Esophagus squamous epithelium (tissue), 5 donors: ENCODE measurements at places on chromosomes 4 and X.
A peak's percentile ranks its signal among the peaks of the same experiment; 100 is the strongest.

DNA sequence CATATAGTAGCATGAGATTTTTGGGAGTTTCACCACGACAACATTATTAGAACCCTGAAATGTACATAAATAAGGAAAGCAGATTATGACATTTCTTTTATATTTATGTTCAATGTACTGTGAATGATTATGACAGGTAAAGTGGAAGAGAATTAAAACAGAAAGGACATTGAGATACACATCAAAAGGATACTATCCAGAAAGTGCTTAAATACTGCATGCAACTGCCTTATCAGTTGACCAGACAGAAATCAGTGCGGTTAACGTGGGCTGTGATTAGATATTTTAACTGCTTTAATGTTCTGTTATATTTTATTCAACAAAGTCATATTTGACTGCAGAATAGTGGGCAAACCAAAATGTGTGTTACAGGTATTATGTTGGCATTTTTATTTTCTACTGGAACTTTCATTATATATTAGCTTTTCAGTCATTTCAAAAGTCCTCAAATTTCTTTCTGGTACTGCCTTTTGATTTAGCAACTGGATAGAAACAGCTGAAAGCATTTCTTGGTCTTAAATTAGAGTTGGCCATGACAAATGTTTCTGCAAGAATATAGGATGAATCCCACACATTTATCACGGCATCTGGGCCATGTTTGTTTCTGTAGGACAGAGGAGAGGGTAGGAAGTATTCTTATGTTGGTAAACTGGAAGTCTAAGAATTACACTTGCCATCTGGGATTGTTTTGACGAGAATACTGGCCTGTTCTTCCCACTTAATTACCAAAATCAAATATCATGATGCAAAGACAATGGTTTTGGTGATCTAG lies 255.2 kb downstream of the SLC39A8 start:
- no peaks in the 10 kb centered on the region for H3K36me3 ChIP-seq
- DNase-seq = no peak
- no peak overlapping the region for H3K4me3 ChIP-seq
- H3K4me1 ChIP-seq = no peaks in the 10 kb centered on the region
- no peak overlapping the region for H3K27ac ChIP-seq

DNA sequence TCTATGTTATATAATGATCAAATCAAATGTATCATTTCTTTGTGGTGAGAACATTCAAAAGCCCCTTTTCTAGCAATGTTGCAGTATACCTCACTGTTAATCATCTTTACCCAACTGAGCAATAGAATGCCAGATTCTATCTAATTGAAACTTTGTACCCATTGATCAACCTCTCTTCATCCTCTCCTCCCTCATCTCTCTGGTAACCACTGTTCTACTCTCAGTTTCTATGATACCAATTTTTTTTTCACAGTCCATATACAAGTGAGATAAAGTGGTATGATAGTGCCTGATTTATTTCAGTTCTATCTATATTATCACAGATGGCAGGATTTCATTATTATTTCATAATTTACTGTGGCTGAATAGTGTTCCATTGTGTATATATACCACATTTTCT lies 209.8 kb downstream of the SPCS3 start:
- H3K27ac ChIP-seq = no peak overlapping the region
- no peaks in the 10 kb centered on the region for H3K27me3 ChIP-seq
- no peak overlapping the region for H3K4me3 ChIP-seq
- DNase-seq = no peak
- H3K4me1 ChIP-seq = no peaks in the 10 kb centered on the region

GRCh38 chr4:181569553-181569952 lies 673.6 kb upstream of the TENM3 start:
- DNase-seq = no peak
- H3K4me1 ChIP-seq = no peaks in the 10 kb centered on the region
- H3K4me3 ChIP-seq = no peak overlapping the region
- H3K36me3 ChIP-seq = no peaks in the 10 kb centered on the region

DNA sequence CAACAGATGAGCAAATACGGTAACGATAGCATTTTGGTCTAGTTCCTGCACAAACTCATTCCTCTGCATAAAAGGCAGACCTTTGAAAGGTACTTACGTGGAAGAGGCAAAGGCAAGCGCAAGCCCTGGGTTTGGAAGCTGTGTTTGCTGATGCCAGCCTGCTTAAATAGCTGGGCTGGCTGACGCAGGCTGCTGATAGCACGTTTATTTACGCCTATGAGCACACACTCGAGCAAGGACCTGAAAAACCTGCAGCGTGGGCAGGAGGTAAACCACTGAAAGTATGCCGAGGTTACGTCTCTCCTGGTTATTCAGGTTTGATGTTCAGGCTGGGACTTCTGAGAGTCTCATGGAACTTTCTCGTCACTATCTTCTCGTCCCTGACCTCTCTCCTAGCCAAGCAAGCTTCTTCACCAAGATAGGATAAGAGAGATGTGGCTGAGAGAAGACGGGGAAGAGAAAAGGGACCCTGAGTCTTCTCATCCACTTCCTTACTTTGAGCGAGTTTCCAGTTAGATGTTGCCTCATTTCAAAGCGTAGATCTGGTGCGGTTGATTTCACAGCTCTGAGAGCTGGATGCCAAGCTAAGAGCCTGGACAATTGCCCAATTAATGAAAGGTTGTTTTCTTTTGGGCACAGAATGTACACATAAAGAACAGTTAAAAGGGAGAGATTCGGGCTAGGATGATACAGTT lies at the start of gene HOPX:
Gene HOPX (minus strand): TSS at position 139 of the 695 bp plus-strand sequence. CDS start 23,480 bp downstream, outside the sequence.
- peak within 1 kb of the TSS; percentile 72 for H3K27ac ChIP-seq
- no peaks in the 10 kb centered on the region for H3K27me3 ChIP-seq
- no peak for DNase-seq
- H3K4me3 ChIP-seq = peak within 1 kb of the TSS; percentile 16

DNA sequence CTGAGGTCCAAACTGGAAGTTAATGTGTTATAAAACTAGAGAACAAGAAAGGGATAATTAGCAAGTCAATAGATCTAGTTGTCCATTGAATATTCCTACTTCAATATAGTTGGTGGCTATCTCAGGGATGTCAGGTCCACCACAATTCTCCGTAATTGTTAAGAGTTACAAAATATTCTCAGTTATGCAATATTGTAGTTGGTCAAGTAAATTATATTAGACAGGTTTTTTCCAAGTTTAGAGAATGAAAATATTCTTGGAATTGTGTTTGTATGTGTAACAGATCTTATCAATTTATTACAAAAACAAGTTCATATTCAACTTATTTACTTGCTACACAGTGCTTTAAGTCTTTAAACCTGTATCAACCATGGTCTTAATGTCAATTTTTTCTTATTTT lies 547.4 kb downstream of the SPRY1 start:
- H3K4me3 ChIP-seq = no peak overlapping the region
- H3K27ac ChIP-seq = no peak overlapping the region
- H3K27me3 ChIP-seq = no peaks in the 10 kb centered on the region

GRCh38 chr4:163665521-163666331 lies 171.2 kb downstream of the TMA16 start:
- no peak overlapping the region for H3K27ac ChIP-seq
- H3K4me1 ChIP-seq = no peaks in the 10 kb centered on the region
- no peak for DNase-seq
- H3K4me3 ChIP-seq = no peak overlapping the region
- H3K36me3 ChIP-seq = no peaks in the 10 kb centered on the region

DNA sequence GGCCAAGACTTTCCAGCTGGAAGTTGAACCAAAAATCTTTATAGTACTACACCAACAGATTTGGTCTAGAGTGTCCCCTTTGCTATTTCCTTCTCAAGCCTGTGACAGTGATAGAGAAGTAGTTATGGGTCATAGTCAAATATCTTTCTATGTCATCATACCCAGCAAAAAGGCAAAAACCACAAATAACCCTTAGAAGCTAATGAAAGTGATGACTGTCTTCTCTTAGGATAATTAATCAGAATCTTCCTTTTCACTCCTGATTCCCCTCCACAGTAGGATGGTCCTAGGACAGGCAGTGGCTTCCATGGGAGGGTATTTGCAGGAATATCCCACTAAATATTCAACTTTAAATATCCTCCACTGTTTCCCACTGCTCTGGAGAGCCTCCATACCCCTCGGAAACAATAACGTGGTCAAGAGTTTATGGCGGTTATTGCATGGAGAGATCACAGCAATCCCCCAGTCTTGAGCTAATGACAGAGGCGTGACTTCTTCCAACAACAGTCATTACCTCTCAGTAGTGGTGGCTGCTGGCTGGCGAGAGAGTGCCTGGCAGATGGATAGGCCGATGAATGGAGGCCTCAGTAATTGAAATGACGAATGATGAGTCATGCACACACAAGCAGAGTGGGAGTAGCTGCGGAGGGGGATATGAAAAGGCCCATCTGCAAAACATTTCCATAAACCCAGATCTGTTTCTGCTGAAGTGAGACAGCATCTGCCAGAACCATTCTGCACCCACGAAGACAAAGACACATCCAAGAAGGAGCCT lies 154.9 kb downstream of the STK32B start:
- peak overlapping the region; percentile 63 for H3K27ac ChIP-seq
- DNase-seq = no peak
- H3K27me3 ChIP-seq = no peaks in the 10 kb centered on the region
- H3K4me1 ChIP-seq = no peaks in the 10 kb centered on the region
- no peak overlapping the region for H3K4me3 ChIP-seq

DNA sequence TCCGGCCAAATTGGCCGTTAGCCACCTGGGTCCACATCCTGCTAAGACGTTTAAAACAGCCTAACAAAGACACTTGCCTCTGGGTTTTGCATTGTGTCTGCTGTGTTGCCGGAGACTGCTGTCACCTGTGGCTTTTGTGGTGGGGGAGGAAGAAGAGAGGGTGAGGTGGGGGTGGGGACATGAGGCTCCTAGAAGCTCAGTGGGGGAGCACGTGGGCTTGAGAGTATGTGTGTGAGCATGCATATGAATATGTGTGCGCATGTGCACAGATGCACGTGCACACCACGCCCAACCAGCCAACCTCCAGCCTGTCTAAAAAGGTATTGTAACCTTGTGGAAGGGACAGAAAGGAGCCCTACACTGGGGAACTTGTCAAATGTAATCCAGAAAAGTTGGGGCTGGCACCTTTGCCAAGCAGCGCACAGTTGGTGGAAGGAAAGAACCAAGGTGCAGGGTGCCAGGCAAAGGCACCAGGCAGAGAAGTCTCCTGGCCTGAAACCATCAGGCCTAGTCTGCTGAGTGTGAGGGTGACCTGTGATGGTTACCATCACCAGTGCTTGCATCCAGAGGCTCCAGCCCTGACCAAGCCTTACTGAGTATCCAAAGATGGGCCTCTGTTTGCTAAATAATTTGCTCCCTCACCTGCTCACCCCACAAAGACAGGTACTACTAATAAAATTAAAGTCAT lies 10.1 kb upstream of the SASH3 start:
- no peak overlapping the region for H3K4me3 ChIP-seq
- H3K36me3 ChIP-seq = no peaks in the 10 kb centered on the region
- peak; percentile 7 for DNase-seq
- no peaks in the 10 kb centered on the region for H3K4me1 ChIP-seq
- no peaks in the 10 kb centered on the region for H3K27me3 ChIP-seq

DNA sequence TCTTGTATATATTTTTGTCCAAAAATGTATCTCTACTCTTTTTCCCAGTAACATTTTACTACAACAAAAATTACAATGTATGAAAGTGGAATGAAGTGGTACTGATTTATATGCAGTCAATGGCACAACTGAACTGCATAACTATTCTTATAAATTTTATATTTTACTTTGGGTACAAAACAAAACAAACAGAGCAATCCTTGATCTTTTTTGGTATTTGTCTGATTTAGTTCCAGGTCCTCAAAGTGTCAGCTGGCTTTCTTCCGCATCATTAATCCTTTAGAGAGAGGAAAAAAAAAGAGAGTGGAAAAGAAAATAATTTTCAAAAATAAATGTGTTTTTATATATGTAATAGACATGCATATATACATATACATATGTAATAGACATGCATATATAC lies 252.4 kb upstream of the SLIT2 start:
- no peaks in the 10 kb centered on the region for H3K27me3 ChIP-seq
- no peaks in the 10 kb centered on the region for H3K4me1 ChIP-seq
- no peak for DNase-seq
- no peak overlapping the region for H3K4me3 ChIP-seq
- no peak overlapping the region for H3K27ac ChIP-seq
- no peaks in the 10 kb centered on the region for H3K36me3 ChIP-seq

DNA sequence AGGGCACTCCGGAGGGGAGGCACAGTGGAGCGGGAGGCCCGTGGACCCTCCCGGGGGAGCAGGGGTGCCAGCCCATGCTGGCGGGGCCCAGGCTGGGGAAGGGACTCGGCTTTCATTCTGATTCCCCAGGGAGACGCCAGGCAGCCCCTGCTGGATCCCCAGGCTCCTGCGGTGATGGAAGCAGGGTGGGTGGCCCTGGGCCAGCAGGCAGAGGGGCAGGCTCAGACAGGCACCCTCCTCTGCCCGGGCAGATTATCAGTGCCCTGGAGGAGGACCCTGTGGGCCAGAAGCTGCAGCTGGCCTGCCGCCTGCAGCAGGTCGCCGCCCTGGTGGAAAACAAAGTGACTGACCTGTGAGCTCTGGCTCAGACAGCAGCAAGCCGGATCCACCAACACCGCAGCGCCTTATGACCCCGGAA lies 2.1 kb upstream of the SRPK3 start:
- peaks cover 37% of the 10 kb centered on the region for H3K4me1 ChIP-seq
- H3K27me3 ChIP-seq = no peaks in the 10 kb centered on the region
- peaks cover 8% of the 10 kb centered on the region for H3K36me3 ChIP-seq
- H3K4me3 ChIP-seq = no peak overlapping the region
- H3K27ac ChIP-seq = no peak overlapping the region

- no peak for DNase-seq
- H3K27me3 ChIP-seq = no peaks in the 10 kb centered on the region
- no peak overlapping the region for H3K27ac ChIP-seq
- no peak overlapping the region for H3K4me3 ChIP-seq
These were observed 241.4 kb downstream of the GRIA3 start for GRCh38 chrX:123425471-123425870.

DNA sequence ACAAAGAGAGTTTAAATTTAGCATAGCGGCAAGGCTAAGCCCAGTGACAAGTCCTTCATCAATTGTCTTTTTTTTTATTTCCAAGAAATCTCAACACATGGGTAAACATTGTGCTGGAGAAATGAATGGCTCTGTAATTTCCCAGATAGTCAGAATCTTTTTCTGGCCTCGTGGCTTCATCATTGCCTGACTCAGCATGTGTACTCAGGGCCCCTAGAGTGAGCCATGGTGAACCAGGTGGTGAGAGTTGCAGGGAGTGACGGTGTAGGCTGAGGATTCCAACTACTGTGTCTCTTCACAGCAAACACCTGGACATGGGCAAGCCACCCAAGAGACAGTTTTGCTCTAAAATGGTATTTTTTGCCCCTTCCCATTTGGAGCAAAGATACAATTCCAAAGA lies 43.1 kb upstream of the UCP1 start:
- H3K4me1 ChIP-seq = no peaks in the 10 kb centered on the region
- no peak overlapping the region for H3K4me3 ChIP-seq
- H3K27me3 ChIP-seq = no peaks in the 10 kb centered on the region
- H3K27ac ChIP-seq = no peak overlapping the region
- DNase-seq = no peak

GRCh38 chrX:118114971-118115370 lies 1.6 kb downstream of the KLHL13 start:
- H3K27ac ChIP-seq = peak overlapping the region; percentile 83
- no peak for DNase-seq
- no peaks in the 10 kb centered on the region for H3K36me3 ChIP-seq
- H3K4me3 ChIP-seq = peak overlapping the region; percentile 76
- no peaks in the 10 kb centered on the region for H3K27me3 ChIP-seq
- peaks cover 20% of the 10 kb centered on the region for H3K4me1 ChIP-seq
